Upper lobe of left lung (tissue), 6 donors: ENCODE measurements at places on chromosomes 5 and 9.
A peak's percentile ranks its signal among the peaks of the same experiment; 100 is the strongest.

GRCh38 chr5:119966028-119966427 lies 336.7 kb downstream of the FAM170A start:
- DNase-seq, result no peak

GRCh38 chr5:134140530-134141201 lies 26.2 kb downstream of the TCF7 start:
- DNase-seq, result peak; percentile 57

- no peak for DNase-seq
These were observed 20.8 kb upstream of the MATR3 start for GRCh38 chr5:139272471-139273321.

DNA sequence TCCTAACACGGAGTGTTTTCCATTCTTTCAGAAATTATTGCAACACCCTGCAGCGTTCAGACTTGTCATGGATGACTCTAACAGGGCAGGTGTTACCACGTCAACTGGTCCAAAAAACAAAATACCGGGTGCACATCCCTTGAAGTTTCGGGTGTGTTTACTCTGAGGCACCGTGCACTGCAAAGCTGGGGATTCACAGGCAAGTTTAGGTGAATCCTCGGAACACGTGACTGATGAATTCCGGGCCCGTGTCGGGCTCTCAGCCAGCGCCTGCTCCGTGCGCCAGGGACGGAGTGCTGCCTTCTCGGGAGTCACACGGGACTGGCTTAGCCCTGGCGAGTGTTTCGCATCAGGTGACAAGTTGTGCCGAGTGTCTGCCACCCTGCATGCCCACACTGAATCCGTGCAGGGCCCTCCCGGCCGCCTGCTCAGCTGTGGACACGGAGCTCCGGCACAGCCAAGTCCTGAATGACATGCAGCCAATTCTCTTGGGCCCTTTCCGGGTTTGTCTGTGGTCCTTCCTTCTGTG lies 66.0 kb upstream of the IRX4 start:
- DNase-seq, result no peak

GRCh38 chr5:27403243-27403882 lies 365.0 kb upstream of the CDH9 start:
- no peak for DNase-seq
